Breast epithelium (tissue), 4 donors: ENCODE measurements at places on chromosomes 3 and 15. TPM values are rescaled to one million over a fixed set of nuclear protein-coding genes. Genes with fewer than 3 reads are reported as not detected.
A peak's percentile ranks its signal among the peaks of the same experiment; 100 is the strongest.

The PLA1A gene
- 2.1 TPM for total RNA-seq

DNA sequence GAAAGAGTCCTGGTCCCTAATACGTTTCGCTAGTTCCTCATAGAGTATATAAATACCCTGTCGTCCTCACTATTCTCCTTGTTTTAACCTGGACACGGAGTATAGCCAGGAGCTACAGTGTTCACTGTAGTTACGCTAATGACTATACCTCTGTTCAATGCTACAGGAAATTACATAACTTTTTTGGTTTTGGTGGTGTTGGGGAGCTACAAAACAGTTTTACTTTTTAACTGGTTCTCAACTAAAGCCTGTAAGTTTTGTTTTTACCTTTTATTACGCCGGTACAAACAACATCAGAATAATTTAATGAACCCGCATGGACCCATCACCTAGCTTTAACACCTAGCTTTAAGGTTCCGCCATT, 1.5 kb downstream of the LMLN start:
- H3K36me3 ChIP-seq, result no peaks in the 10 kb centered on the region
- H3K4me1 ChIP-seq, result no peaks in the 10 kb centered on the region
- DNase-seq, result no peak
- H3K27ac ChIP-seq, result peak overlapping the region; percentile 84
- no peak overlapping the region for H3K4me3 ChIP-seq
- no peaks in the 10 kb centered on the region for H3K27me3 ChIP-seq

- H3K4me1 ChIP-seq, result no peaks in the 10 kb centered on the region
- H3K36me3 ChIP-seq, result no peaks in the 10 kb centered on the region
- H3K27me3 ChIP-seq, result no peaks in the 10 kb centered on the region
- no peak overlapping the region for H3K4me3 ChIP-seq
- no peak overlapping the region for H3K27ac ChIP-seq
- DNase-seq, result no peak
Observed at GRCh38 chr15:88284318-88284998, 27.9 kb upstream of the NTRK3 start.

The SNX22 gene
- 0.48 TPM for total RNA-seq

DNA sequence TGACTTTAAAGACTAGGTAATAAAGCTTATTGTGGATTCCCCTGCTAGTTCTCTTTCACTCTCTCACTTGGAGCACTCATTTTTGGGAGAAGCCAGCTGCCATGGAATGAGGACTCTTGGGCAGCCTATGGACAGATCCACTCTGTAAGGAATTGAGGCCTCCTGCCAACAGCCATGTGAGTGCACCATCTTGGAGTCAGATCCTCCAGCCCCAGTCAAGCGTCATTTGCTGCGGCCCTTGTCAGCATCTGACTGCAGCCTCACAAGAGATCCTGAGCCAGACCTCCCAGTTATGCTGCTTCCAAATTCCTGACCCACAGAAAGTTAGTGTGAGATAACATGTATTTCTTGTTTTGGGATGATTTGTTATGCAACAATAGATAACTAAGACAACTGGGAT, 101.9 kb downstream of the SEMA6D start:
- no peak overlapping the region for H3K4me3 ChIP-seq
- no peak overlapping the region for H3K27ac ChIP-seq
- no peak for DNase-seq
- H3K36me3 ChIP-seq, result no peaks in the 10 kb centered on the region
- H3K4me1 ChIP-seq, result no peaks in the 10 kb centered on the region
- no peaks in the 10 kb centered on the region for H3K27me3 ChIP-seq

GRCh38 chr3:97720417-97720816, 44.1 kb upstream of the ARL6 start:
- no peak overlapping the region for H3K27ac ChIP-seq
- H3K4me3 ChIP-seq, result no peak overlapping the region
- DNase-seq, result no peak
- no peaks in the 10 kb centered on the region for H3K4me1 ChIP-seq
- no peaks in the 10 kb centered on the region for H3K27me3 ChIP-seq
- no peaks in the 10 kb centered on the region for H3K36me3 ChIP-seq

The IQSEC1 gene
- total RNA-seq, result 26.9 TPM

GRCh38 chr15:38005953-38006808, 71.7 kb downstream of the TMCO5A start:
- no peak overlapping the region for H3K4me3 ChIP-seq
- H3K27me3 ChIP-seq, result no peaks in the 10 kb centered on the region
- no peaks in the 10 kb centered on the region for H3K36me3 ChIP-seq
- DNase-seq, result no peak
- H3K4me1 ChIP-seq, result no peaks in the 10 kb centered on the region
